AG08396 (cell line): ENCODE measurements at places on chromosomes 13 and 19.
A peak's percentile ranks its signal among the peaks of the same experiment; 100 is the strongest.

GRCh38 chr19:55272142-55272541, 7.8 kb downstream of the HSPBP1 start:
- DNase-seq = no peak

DNA sequence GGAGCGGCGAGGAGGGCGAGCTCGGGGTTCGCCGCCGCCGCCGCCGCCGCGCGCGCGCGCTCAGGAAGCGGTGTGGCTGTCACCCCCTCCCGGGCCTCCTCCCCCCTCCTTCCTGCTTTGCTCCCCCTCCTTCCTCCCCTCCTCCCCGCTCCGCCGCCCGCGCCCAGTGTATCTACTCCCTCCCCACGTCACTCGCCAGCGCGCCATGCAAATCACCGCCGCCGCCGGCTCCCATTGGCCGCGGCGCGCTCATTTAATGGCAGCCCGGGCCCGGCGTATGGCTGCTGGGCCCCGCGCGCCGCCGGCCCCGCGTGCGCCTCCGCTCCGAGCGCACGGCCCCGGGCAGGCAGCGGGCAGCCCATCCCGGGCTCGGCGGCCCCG, 335 bp upstream of the SOX1 start:
- no peak for DNase-seq

GRCh38 chr13:33875618-33876401, 57.9 kb downstream of the RFC3 start:
- no peak for DNase-seq

DNA sequence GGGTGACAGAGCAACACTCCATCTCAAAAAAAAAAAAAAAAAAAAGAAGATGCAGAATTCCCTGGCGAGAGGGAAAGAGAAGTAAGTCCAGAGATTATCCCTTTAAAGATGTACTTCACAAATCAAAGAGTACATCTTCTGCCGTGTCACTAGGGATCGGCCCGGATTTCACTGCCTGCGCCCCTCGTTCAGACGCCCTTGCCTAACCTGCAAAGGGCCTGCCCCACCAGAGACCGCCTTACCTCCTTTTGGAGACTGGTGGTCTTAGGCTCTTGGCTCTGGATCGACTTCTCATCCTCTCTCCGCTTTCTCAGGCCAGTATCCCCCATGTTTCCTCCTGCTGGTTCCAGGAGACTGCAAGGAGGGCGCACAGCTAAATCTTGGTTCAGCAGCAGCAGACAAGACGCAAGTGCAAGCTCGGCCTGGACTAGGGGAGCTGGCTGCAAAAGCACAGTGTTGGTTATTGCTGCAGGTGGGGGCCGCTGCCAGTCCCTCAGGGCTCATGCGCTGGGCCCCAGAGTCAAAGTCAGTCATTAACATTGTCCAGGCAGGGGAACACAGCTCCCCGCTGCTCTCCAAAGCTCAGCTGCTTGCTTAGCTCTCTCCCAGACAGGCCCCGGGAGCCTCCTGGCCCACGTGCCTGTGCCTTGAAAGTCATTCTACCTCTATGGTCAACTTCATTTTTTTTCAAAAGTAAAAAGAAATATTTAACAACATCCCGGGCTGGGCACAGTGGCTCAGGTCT, 1.2 kb downstream of the SLC7A9 start:
- DNase-seq = no peak

GRCh38 chr19:16625163-16625958, 2.6 kb downstream of the MED26 start:
- no peak for DNase-seq

- no peak for DNase-seq
Measured at GRCh38 chr19:48330012-48330681, 4.8 kb downstream of the EMP3 start.

GRCh38 chr13:113557013-113557412, 27.5 kb upstream of the TFDP1 start:
- no peak for DNase-seq

- no peak for DNase-seq
Measured at GRCh38 chr19:6528544-6529121, 2.2 kb upstream of the TNFSF9 start.

DNA sequence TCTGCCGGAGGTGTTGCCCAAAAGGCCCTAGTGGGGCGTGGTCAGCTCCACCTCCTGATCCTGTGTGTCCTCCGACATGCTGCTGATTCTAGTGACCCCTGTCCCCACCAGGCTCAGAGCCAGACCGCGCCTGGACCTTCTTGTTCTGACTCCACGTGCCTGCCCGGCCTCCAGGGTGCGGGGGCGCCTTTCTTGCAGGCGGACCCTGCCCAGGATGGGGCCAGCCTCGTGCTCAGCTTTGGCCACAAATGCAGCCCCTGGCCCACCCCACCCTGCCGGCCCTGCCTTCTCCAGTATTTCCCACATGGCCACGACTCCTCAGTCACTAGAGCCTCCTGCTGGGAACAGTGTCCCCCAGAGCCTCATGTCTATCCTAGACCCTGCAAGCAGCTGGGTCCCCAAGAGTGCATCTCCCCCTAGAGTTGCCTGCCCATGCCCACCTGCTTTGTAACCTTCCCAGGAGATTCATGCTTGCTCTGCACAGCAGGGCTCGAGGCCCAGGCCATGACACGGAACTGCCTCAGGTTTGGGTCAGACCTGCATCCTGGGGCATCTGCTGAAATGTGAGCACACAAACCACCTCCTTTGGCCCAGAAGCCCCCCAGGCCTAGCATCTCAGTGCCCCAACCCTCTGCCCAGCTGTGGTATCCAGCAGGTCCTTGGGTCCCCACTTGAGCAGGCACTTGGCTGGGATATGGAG, 27.0 kb downstream of the TMEM161A start:
- DNase-seq = no peak

- DNase-seq = no peak
Measured at GRCh38 chr19:48678201-48678600, 5.4 kb upstream of the NTN5 start.

DNA sequence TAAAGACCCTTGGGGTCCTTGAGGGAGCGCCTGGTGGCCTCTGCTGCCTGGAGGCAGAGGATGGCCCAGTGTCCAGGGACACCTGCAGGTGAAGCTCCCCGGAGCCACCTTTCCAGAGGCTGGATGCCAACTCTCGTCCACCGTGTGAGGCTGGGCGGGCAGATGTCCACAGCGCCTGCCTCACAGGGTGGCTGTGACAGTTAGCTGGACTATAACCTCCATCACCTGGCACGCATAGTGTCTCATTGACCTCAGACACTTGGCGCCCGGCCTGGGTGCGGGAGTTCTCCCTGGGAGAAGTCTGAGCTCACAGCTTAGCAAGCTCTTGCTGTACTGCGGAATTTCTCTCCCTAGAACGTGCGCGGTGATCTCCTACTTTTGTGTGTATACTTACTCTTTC, 9.8 kb downstream of the BICRA start:
- DNase-seq = peak; percentile 48

GRCh38 chr19:29527500-29528328, 1.9 kb downstream of the VSTM2B start:
- no peak for DNase-seq

- no peak for DNase-seq
Measured at GRCh38 chr19:42363614-42364346, 26.3 kb downstream of the CNFN start.

DNA sequence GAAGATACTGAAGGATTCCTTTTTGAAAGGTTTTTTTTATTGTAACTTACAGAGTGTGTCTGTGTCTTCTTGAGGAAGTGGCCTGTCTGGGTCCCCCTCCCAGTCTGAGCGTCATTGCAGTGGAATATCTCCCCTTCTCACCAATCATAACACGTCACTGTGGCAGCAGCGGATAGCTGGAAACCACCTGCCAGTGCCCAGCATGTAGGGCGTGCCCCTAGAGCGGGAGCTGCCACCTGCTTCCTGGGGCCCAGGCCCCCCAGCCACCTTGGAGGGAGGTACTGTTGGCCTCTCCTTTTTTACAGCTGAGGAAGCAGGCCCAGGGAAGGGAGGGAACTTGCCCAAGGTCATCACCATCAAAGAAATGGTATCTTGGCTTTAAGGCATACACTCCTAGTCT, 4.6 kb upstream of the DNM2 start:
- DNase-seq = no peak

- no peak for DNase-seq
Measured at GRCh38 chr13:81480634-81481033, 1139.7 kb upstream of the SPRY2 start.

GRCh38 chr13:65347420-65348030, 1882.6 kb downstream of the PCDH9 start:
- DNase-seq = no peak

- no peak for DNase-seq
Measured at GRCh38 chr13:98239162-98240076, 62.4 kb upstream of the RNF113B start.

GRCh38 chr19:45179892-45180370, 1.3 kb downstream of the BLOC1S3 start:
- no peak for DNase-seq

- no peak for DNase-seq
Measured at GRCh38 chr13:88601949-88602348, 930.8 kb downstream of the SLITRK5 start.

DNA sequence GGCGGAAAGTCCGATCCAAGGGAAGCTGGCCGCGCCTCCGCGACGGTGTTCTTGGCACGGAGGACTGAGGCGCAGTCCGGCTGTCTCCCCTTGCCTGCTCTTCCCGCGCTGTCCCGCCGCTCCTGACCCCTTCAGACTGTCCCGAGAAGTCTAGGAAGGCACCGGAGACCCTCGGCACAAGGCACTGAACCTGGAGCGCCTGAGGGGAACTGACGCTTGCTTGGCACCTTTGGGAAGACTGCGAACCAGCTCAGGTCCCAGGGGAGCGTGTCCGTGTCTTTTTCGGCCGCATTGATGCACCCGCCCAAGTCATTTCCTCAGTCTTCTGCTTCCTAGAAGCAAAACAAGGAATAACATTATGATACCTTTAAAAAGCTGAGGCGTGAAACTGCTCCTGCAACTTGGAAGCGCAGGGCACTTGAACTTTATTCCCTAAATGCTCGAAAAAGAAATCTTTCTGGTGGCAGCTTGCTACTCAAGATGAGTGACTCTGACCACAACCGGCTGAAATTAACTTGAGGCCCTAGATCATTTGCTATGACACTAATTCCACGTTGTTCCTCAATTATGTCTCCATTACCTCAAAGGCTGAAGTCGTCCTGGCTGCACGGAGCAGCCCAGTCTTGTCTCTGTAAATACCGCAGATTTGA, 735 bp upstream of the FLT1 start:
- DNase-seq = peak; percentile 33

GRCh38 chr13:83878691-83879430, 3.4 kb downstream of the SLITRK1 start:
- no peak for DNase-seq

DNA sequence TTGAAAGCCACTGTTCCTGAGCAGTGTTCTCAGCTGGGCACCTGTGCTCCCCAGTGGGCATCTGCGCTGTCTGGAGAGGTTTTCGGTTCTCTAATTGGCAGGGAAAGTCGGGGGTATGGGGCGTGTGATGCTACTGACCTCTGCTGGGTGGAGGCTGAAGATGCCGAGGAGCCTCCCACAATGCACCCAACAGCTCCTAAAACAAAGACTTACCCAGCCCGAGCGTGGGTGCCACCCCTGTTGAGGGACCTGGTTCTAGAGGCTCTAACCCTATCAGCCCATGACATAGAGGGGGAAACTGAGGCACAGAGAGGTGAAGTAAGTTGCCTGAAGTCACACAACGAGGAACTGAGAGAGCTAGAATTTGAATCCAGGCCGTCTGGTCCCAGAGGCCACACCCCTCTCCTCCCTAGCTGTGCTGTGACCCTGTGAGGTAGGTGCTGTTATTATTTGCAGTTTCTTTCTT, 2.3 kb downstream of the SPACA4 start:
- peak; percentile 77 for DNase-seq

GRCh38 chr19:47284324-47284899, 9.7 kb downstream of the INAFM1 start:
- no peak for DNase-seq

- DNase-seq = peak; percentile 91
Measured at GRCh38 chr19:35518313-35518712, 4.9 kb upstream of the DMKN start.

DNA sequence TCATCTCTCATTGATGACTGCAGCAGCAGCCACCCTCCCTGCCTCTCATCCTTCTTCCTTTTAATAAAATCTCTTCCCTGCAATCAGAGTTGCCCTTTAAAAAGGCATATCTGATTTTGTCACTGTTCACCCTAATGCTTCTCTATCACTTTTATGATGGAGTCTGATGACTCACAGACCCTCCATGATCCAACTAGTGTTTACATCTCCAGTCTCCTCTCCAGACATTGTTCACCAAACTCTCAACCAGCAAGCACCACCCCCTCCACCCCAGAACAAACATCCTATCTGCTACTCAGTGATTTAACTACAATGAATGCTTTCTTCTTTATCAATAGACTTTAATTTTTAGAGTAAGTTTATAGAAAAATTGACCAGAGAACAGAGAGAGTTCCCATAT, 59.5 kb downstream of the TNFSF11 start:
- no peak for DNase-seq

GRCh38 chr19:48362716-48363499, 832 bp downstream of the TMEM143 start:
- DNase-seq = peak; percentile 91

DNA sequence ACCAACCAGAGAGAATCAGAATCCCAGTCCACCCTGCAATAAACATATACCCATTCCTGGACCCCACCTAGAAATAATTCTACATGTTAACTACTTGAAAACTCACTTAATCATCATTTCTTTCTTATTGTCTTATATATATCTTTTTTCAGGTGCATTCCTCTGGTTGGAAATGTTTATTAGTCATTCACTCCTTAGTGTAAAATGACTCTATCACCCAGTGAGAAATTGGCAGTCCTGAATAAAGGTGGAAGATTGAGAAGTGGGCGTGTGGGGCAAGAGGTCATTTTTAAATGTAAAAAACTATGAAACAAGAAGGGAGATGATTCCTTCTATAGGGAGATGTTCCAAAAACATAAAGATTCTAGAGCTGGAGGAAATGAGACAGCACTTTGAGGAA, 101.2 kb upstream of the MBNL2 start:
- DNase-seq = no peak

DNA sequence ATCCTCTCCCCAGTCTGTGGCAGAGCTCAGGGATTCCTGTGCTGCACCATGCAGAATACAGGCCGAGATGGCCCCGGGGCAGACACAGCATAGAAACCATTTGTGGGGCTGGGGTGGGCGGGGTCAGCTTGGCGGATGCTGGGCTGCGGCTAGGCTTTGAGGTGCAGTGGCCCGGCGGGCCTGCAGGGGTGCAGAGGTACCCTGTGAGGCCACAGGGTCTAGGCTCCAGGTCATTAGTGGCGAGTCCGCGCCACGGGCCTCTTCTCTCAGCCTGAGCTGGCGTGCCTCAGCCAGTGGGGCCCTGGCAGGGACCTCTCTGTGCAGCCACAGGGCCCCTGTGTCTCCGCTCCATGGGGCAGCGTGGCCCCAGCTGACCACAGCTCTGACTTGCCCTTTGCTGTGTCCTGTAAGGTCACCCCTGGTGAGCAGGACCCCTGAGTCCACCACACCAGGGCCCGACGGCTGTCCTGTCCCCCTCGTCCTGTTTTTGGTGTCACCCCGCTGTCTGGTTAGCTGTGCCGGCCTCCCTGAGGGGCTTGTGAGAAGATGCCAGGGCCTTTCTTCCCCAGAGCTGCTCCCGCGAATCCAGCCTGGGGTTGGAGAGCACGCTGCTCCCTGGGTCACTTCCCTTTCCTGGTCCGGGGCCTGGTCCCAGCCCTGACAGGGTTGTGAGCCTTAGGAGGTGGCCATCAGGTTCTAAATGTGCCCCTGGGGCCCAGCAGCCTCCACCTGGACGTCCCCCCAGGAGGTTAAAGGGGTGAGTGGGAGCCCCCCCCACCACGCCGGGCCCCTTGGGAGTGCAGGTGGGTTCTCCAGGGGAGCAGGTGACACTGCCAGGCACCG, 12.1 kb downstream of the KDM4B start:
- DNase-seq = no peak
